Activated CD4-positive, CD25-positive, alpha-beta regulatory T cell treated with anti-CD3 and anti-CD28 coated beads, Interleukin-2, amount 50 U/mL, for 16 hours (primary cell): ENCODE measurements at places on chromosomes 13 and 19.

DNA sequence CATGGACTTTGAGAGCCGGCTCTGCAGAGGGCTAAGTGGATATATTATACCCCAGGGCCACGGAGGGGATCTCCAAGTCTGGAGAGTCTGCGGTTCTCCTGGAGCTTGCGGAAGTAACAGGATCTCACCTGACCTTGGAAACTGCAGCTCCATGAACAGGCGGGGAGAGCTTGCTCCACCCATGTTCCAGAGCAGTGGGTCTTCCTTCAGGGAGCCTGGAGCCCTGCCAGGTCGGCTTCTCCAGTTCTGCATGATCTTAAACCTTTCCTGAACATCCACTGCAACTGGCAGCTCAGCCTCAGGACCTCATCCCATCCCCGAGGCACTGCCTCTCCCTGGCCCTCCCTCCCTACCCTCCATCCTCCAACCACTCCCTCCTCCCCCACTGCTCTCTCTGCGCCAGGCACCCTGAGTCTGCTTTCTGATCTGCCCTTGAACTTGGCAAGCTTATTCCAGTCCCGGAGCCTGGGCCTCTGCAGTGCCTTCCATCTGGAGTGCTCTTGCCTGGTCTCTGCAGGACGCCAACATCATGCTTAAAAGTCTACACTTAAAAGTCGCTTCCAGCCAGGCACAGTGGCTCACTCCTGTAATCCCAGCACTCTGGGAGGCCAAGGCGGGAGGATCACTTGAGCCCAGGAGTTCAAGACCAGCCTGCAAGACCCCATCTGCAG lies 13.2 kb downstream of the ATCAY start:
- DNase-seq, result no peak

DNA sequence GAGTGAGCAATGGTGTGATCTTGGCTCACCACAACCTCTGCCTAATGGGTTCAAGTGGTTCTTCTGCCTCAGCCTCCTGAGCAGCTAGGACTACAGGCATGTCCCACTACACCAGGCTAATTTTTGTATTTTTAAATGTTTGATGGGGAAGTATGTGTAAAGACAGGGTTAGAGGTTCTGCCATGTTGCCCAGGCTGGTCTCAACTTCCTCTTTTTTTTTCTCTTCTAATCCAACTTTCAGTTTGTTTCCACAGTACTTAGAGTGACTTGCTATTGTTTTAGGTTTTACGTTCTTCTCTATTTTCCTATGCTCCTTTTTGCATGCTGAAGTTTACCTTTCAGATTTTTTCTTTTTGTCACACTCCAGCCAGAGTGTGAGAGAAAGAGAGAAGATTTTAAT lies 1433.0 kb downstream of the UQCRFS1 start:
- DNase-seq, result no peak

- no peak for DNase-seq
Observed at GRCh38 chr19:50720921-50721381, 1.3 kb upstream of the SHANK1 start.

DNA sequence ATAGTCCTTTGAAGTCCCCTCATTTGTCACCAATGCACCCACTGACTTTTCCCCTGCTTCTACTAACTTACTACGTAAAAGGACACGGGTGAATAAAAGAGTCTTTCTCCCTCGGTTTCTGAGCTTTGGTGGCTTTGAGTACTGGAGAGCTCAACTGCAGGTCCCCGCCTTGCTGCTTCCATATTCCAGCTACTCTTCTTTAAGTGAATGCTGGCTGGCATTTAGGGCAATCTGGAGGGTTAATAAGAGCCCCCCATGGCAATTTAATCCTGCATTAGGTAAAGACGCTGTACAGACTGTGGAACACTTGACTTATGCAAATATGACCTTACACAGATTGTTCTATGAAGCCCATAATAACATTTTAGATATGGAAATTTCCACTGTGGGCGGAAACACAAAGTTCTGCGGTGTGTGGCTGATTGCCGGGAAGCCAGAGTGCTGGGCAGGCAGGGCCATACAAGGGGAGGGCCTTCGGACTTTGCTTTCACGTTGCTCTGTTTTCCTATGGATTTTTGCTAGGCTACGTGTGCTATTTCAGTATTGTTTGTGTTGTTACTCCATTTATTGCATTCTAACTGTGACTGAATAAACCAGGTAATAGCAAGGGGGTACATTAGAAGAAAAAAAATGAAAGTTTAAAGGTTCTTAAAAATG lies 97.5 kb downstream of the SLC10A2 start:
- DNase-seq, result no peak

- no peak for DNase-seq
Observed at GRCh38 chr13:64327505-64328194, 2902.5 kb downstream of the PCDH9 start.

GRCh38 chr19:4414144-4414799 lies 11.8 kb downstream of the CHAF1A start:
- DNase-seq, result no peak

- no peak for DNase-seq
Observed at GRCh38 chr19:41801792-41802211, 5.4 kb downstream of the CEACAM3 start.

DNA sequence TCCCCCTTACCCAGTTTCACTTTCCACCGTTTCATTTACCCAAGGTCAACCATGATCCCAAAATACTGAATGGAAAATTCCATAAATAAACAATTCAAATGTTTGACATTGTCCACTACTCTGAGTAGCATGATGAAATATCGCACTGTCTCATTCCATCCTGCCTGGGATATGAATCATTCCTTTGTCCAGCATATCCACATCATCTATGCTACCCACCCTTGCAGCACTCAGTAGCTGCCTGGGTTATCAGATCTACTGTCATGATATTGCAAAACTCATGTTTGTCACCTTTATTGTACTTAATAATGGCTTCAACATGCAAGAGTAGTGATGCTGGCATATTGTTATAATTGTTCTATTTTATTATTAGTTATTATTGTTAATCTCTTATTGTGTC lies 263.9 kb upstream of the NBEA start:
- no peak for DNase-seq
